Cerebellar nuclear complex (tissue), 1 donor: ENCODE measurements at places on chromosomes 4 and X.

DNA sequence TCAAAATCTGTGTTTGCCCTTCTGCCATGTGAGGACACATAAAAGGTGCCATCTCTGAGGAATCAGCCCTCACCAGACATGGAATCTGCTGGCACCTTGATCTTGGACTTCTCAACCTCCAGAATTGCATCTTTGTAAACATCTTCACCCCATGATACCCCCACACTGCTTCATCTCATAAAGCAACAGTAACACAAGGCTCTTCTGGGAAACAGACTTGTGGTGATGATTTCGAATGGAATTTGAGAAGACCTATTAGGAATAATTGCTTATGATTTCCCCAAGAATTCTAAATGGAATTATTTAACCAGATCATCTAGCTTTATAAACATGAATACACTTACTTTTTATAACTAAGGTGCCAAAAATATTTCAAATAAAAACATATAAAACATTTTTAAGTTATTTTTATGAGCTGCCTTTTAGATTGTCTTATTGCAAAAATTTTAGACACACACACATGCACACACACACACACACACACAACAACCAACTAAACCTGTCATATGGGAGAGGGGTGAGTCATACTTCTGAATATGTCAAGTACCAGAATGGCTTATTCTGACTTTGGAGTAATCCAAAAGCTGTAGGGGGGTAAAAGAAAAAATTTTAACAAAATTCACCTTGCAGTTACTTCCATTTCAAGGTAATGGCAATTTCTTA, 82.0 kb downstream of the USP46 start:
- DNase-seq: no peak

GRCh38 chr4:7361280-7361895, 73.3 kb downstream of the PSAPL1 start:
- no peak for DNase-seq

DNA sequence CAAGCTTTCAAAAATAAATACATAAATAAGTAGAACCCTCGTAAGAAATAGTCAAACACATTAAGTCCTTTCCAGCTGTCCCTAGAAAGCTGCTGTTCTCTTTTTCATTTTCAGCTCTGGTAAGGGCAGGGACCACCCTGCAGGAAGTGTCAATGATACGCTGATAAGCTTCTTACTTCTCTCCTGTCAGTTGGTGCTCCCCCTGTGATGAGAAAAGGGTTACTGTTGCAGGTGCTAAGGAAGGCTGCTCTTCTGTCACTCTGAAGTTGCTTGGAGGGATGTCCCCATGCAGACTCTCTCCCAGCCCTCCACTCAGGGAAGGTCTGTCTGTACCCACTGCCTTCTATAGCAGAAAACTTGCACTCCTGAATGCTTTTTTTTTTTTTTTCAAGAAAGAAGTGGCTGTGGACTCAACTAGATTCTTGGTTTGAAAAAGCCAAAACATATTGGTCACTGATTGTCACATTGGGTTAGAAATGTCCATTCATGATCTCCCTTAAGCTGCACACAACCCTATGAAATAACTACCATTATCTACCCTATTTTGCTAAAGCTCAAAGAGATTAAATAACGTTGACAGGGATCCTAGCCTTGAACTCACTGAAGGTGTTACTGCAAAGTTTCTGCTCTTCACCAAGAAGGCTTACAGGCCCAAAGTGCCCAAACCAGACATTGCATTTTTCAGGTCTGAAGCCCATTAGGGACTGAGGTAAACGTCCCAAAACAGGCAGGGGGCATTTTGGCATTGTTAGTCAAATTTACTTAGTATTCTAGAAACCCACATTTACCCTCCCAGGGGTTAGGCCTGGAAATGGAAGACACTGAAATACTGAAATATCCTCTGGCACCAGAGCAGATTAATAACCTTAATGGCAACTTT, 1.2 kb downstream of the CXCL3 start:
- no peak for DNase-seq

DNA sequence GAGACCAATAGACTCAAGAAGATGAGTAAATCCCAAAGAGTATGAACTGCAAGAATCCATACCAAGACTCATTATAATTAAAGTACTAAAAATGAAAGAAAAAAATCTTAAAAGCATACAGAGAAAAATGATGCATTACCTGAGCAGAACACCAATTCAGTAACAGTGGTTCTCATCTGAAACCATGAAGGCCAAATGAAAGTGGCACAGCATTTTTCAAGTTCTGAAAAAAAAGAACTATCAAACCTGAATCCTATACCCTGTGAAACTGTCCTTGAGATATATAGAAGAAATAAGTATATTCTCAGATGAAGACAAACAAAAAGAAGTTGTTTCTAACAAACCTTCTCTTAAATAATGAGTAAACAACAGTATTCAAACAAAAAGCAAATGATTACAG, 39.6 kb upstream of the TMPRSS11A start:
- no peak for DNase-seq

DNA sequence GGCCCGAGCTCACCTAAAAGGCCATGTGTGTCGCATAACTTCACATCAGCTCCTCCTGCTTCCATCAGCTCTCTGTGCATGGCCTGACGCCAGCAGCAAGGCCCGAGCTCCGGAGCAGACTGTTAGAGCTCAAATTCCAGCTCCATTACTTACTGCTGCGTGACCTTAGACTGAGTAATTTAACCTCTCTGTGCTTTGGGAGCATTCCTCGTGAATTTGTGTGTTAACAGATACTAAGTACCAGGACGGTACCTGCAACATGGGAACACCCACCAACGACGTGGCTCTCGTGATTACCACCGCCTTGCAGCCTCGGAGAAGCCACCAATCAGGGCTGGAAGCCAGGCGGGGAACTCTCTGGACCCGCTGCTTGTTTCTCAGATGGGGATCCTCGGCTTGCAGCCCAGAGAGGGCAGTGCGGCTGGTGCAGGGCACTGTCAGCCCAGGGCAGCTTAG, 12.9 kb downstream of the LETM1 start:
- no peak for DNase-seq

GRCh38 chr4:128913228-128913627, 103.7 kb downstream of the JADE1 start:
- no peak for DNase-seq

DNA sequence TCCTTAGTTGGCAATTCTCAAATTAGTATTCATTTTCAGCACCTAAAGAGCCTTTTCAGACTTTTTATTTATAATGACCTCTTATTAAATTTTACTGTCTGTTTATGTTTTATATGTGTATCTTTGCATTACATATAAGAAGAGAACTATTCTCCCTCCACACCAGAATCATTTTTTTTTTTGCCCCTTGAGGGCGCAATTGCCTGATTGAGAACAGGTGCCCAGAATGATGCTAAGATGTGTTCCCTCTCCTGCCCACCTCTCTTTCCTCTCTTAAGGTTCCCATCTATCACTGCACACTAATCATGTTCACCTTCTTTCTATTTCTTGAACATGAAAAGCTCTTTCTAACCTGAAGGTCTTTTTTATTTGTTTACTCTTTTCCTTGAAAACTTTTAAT, 44.2 kb upstream of the ADAM29 start:
- DNase-seq: no peak

DNA sequence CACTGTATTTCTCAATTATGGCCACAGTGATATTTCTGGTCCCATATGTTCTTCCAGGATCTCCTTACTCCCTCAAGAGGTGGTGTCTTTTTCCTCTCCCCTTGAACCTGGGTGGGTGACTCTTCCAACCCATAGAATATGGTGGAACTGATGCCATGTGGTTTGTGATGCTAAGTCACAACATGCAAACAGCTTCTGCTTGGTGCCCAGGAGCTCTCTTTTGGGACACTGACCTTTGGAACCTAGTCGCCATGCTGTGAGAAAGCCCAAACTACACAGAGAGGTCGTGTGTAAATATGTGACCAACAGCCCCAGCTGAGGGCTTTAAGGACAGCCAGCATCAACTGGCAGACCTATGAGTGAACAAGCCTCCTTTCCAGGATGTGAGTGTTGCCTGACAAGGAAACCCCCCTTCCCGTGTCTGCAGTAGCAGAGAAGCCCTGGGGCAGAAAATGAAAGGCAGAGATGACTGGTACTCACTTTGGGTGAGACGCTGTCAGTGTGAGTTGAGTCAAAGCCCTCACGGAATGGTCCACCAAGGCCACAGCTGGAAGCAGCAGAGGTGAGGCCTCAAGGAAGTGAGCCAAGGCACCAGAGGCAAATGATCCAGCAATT, 223.4 kb downstream of the BCOR start:
- no peak for DNase-seq

DNA sequence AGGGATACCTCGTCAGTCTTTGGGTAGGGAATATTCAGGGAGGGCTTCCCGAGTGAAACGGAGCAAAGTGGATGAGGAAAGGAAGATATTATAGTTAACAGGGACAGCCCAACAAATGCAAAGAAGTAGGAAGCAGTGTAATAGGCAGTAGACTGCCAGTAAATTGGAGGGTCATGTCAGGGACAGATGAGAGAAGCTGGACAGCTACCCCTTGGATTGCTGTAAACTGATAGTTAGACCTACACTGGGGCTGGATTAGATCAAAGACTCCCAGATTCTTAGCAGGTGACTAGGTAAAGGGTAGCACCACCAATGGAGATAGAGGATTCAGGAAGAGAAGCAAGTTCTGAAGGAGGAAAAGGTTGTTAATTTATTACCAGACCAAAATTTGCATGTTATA, 48.0 kb downstream of the NPNT start:
- DNase-seq: no peak

DNA sequence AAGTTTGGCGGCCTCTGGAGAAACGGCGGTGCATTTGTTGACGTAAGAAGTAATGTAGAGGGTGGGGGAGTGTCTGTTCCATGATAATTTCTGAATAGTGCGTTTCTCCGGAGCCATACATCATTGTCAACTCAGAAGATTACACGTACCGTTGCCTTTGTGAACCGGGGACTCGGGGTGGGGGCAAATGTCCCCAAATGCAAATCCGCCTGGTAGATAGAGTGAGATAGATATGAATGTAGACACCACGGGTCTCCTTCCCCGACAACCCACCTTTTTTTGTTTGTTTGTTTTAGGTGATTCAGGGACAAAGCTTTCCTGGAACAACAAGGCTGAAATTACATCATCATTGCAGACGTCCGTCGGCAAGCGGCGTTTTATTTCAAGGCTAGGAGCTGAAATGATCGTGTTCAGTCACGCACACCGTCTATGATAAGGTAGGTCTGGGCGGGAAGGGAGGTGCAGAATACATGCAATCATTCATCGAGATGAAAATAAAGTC, 96.0 kb upstream of the PPP2R3B start:
- no peak for DNase-seq

DNA sequence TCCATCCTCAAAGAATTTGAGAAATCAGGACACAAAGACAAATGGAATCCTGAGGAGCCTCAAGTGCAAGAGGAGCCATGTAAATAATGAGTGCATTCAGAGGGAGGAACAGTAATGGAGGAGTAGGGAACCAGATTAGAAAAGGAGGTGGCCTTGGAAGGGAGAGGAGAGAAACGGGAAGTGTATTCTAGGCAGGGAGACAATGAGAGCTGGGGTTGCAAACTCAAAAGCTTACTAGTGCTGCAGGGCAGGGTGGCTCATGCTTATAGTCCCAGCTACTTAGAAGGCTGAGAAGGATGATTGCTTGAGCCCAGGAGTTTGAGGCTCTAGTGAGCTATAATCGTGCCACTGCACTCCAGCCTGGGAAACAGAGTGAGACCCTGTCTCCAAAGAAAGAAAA, 113.2 kb upstream of the LSM6 start:
- no peak for DNase-seq

DNA sequence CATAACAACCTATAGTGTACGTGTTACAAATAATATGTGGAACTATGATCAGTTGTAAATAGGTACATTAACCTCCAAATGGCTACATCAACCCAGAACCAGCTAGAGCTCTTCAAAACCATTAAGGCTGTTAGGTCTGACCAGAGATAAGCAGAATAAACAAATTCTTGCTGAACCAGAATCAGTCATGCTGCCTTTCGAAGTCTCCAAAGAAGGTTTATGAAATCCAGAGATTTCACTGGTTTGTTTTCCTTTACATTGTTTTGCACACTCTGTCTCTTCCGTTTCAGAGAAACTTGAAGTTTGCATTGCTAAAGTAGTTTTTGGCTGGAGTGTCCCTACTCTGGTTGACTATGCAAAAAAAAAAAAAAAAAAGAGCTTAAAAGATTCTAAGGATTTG, 177.3 kb upstream of the SLIT2 start:
- no peak for DNase-seq

DNA sequence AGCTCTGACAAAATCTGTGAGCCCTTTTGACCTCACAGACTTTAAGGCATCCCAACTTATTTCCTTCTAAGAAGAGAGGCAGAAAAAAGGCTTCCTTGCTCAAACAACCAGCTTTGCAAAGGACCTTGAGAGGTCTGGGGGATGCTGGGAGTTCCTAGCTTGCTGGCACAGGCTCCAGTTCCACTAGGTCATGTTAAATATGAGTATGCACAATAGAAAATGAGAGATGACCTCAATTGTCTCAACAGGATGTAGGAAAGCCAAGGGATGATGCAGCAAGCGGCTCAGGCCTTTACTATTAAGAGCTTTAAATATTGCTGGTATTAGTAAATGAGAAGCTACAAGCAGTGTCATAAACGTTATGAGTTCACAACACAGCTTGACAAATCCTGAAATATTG, 13.3 kb upstream of the ZNF827 start:
- DNase-seq: no peak

- DNase-seq: no peak
Observed at GRCh38 chr4:32180086-32180485, 1459.9 kb downstream of the PCDH7 start.

DNA sequence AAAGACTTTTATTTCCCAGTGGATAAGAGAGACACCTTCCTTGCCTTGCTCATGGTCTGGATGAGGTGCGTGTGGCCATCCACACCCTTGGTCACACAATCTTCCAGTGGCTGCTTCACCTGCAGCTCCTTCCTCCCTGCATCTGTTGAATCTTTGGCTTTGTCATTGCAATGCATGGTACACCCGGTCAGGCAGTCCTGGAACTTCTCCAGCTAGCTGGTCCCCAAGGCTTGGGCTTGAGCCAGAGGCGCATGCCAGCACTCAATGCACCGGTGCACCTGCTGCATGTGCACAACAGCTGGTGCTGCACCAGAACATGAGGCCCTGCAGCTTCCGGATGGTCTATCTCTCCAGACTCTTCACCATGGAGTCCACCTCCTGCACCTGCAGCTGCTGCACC, 31.7 kb downstream of the SCML1 start:
- DNase-seq: no peak

- no peak for DNase-seq
Observed at GRCh38 chr4:11105715-11106114, 323.0 kb downstream of the HS3ST1 start.

DNA sequence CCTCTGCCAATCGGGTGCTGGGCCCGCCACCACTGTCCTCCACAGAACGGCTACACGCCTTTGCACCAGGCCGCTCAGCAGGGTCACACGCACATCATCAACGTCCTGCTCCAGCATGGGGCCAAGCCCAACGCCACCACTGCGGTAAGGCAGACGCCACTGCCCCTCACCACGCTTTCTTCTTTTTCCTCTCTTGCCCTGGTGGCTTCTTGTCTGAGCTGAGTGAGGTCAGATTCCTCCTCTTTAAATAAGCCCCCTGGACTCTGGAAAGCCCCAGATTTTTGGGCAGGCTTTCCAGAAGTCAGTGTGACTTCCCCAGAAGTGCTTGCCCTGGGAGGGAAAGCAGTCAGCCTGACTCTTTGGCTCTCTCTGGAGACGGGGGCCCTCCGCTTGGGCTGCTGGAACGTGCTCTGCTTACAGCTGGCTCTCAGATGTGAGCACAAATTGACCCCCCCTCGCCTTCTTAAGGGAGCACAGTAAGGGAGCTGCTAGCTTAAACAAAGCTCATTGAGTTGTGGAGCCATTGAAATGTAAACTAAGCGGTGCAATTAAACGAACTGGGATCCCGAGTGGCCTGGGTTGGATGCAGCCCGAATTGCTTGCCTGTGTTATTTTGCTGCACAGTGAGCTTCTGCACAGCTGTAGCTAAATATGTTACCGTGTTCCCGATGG, 243.1 kb downstream of the ANK2 start:
- DNase-seq: no peak
